Activated CD4-positive, alpha-beta T cell treated with anti-CD3 and anti-CD28 coated beads for 36 hours (primary cell): ENCODE measurements at places on chromosomes 2 and 18. TPM values are rescaled to one million over a fixed set of nuclear protein-coding genes. Genes with fewer than 3 reads are reported as not detected.

The PJVK gene
- 2.4 TPM for total RNA-seq

The EFHD1 gene
- not detected for total RNA-seq

- DNase-seq, result no peak
Measured at GRCh38 chr2:133605011-133605765, 36.9 kb upstream of the NCKAP5 start.

DNA sequence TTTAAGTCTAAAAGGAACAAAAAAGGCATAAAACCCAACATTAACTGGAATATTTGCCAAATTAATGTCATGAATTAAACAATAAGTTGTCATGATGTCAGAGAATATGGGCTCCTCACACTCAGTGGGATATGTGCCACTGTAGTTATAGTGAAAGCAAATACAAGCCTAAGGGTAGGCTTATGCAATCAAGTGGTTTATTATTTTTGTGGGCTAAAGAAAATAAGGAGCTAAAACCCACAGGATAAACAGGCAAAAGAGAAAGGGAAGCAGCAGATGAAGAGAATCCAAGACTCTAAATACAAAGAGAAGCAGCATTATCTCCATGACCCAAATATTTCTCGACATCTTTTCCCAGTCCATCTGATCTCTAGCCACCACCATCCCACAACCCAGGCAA lies 17.5 kb downstream of the YWHAQ start:
- no peak for DNase-seq

- DNase-seq, result no peak
Measured at GRCh38 chr18:51188024-51188701, 9.3 kb downstream of the MEX3C start.

- DNase-seq, result no peak
Measured at GRCh38 chr2:31294196-31294595, 60.2 kb downstream of the EHD3 start.

The VWC2L gene
- not detected for total RNA-seq

The GCG gene
- not detected for total RNA-seq

DNA sequence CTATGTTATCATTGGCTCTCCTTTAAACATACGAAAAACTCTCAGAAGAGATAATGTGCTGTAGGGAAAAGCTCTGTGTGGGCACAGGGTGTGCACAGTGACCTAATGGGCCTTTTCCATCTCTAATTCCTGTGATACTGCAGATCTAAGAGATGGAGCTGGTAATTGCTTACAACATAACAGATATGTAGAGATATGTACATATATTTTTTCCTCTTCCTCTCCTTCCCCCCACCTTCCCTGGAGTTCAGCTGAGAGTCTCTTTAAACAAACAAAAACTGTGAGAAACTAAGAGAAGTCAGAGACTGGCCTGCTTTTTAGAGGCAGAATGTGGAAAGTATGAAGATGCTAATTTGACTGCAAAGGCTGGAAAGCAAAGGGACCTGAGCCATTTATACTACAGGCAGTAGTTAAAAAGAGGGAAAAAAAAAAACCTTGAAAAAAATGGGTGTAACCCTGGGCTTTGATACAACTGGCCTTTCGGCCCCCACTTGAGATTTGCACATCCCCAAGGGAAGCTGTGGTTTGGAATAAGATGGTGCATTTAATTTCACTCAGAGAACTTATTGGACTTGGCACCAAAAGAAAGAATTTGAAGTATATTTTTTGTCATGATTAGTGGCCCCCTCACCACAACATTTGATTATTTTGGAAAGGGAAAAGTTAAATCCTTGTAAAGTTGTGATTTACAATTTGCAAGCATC lies 502.2 kb upstream of the ZEB2 start:
- DNase-seq, result no peak

The FBLN7 gene
- total RNA-seq, result 40.5 TPM

The HK2 gene
- 105 TPM for total RNA-seq

GRCh38 chr2:15141211-15141610 lies 419.9 kb downstream of the NBAS start:
- DNase-seq, result peak; percentile 36

DNA sequence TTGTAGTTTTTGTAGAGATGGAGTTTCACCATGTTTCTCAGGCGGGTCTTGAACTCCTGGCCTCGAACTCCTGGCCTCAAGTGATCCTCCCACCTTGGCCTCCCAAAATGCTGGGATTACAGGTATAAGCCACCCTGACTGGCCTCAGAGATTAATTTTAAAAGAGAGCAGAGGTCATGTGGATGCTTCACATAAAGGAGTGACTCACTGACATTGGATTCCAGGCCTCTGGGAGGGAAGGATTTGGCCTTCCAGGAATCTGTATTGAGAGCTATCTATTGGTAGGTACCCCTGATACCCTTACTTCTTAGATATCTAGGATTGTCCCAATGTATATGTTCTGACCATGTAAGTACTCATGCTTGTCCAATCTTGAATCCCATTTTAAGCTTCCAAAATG lies 138.4 kb downstream of the FAM161A start:
- DNase-seq, result no peak

DNA sequence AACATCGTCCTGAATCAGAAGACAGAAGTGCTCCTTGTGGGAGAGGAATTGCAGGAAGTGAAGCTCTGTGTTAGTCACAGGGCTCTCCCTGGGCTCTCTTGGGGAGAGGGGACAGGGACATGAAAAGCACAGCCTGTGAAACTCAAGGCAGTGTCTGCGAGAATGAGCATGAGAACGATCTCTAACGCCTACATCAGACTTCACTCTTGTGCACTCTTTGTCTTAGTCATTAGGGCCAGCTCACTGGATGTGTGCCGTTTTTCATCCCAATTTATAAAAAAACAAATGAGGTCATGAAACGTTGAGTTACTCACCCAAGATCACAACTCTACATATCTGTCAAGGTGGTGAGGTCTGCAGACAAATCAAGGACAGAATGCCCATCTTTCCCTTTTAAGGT lies 27.0 kb upstream of the TWIST2 start:
- no peak for DNase-seq

DNA sequence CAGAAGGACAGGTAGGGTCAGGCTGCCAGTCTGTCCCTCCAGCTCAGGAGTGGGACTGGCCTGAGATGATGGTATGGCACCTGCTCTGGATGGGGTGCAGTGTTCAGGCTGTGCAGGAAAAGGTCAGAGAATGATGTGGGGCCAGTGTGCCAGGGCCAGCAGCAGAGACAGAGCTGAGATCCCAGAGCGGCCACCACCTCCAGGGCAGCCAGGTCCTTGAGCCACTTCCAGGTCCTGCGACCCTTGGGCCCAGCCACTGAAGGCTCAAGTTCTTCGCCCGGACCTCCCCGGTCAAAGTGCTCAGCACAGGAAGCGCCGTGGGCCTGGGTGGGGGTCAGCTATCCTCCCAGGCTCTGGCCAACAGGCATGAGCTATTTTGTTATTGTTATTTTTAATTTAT lies 12.1 kb upstream of the ARMC9 start:
- DNase-seq, result no peak

The SAG gene
- 0.39 TPM for total RNA-seq

- no peak for DNase-seq
Measured at GRCh38 chr2:23387221-23387550, 2.2 kb downstream of the KLHL29 start.

The LRATD1 gene
- not detected for total RNA-seq

DNA sequence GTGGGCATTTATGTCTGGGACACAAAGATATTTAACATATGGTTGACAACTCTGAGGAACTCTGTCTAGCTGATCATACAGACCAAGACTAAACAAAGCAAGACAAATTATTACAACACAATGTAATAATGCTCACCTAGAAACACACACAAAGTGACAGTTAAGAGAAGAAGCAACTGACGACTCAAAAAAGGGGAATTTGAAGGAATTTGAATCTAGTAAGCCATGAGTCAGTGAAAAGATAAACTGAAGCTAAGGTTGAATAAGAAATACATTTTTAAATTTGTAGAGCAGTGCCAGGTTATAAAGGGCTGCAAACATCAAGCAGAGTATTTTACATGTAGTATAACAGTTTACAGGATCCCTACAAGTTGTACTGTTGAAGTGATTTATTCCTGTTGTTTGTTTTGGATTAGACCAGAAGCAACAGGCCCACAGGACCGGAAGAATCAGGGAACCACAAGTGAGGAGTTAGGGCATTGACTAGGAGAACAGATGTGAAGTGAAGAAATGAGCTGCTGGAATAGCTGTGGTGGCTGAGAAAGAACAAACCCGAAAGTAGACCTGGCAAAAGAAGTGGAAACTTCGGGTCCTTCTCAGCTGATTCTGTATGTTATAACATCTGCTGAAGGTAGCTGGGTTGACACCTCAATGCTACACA lies 35.6 kb downstream of the IFIH1 start:
- DNase-seq, result no peak

The RBKS gene
- total RNA-seq, result 6.4 TPM

The NEUROD1 gene
- not detected for total RNA-seq

GRCh38 chr18:61428266-61428665 lies 95.0 kb downstream of the CDH20 start:
- DNase-seq, result no peak

The GKN2 gene
- total RNA-seq, result not detected

DNA sequence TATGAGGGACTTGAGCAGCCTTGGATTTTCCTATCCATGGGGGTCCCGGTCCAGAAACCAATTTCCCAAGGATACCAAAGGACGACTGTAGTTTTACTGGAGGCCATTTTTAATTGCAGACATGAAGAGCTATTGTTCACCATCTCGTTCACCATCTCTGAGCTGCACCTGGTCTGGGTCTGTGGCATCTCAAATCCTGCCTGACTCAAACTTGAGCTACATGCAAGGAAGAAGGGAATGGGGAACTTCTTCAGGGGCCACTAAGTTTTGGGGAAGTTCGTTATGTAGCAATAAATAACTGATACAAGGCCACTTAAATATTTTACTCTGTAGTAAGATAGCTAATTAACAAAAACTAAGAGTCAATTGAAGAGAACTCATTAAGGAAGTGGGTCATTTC lies 2.1 kb upstream of the SMCHD1 start:
- DNase-seq, result no peak

The TNFAIP6 gene
- not detected for total RNA-seq

The KCNE4 gene
- not detected for total RNA-seq

GRCh38 chr2:176079285-176079830 lies 4.4 kb downstream of the EVX2 start:
- DNase-seq, result no peak

- no peak for DNase-seq
Measured at GRCh38 chr2:41955316-41956043, 92.3 kb upstream of the PKDCC start.

GRCh38 chr2:191171708-191172355 lies 21.0 kb upstream of the STAT4 start:
- peak; percentile 48 for DNase-seq

The ACKR3 gene
- total RNA-seq, result 2.4 TPM

- no peak for DNase-seq
Measured at GRCh38 chr2:189511210-189511959, 69.2 kb downstream of the SLC40A1 start.

DNA sequence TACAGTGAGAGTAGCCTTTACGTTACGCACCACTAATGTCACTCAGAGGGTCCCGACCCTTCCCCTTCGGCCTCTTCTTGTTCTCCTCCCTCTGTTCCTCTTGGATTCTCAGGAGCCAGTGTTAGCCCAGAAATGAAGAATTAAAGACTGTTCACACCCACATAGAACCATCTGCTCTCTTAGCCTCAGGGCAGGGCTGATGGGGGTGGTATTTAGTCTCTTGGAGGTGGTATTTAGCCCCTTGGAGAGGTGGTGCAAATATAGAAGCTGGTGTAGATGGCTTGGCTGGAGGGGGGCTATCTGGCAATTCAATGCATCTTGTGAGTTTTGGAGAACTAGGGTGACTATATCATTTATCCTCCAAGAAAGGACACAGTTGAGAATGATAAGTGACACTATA lies 286.5 kb downstream of the PRKCE start:
- no peak for DNase-seq
